Naive thymus-derived CD4-positive, alpha-beta T cell (primary cell): ENCODE measurements at places on chromosomes 16 and 17. TPM values are rescaled to one million over a fixed set of nuclear protein-coding genes. Genes with fewer than 3 reads are reported as not detected.

GRCh38 chr16:28288114-28288513, 4.2 kb upstream of the SBK1 start:
- H3K27me3 ChIP-seq: no peaks in the 10 kb centered on the region
- H3K4me1 ChIP-seq: peaks cover 32% of the 10 kb centered on the region
- no peaks in the 10 kb centered on the region for H3K36me3 ChIP-seq
- H3K27ac ChIP-seq: peak overlapping the region; percentile 18
- DNase-seq: no peak

- H3K27me3 ChIP-seq: no peaks in the 10 kb centered on the region
- peaks cover 4% of the 10 kb centered on the region for H3K4me1 ChIP-seq
- H3K4me3 ChIP-seq: no peak overlapping the region
- DNase-seq: no peak
These were observed 369.1 kb downstream of the XYLT1 start for GRCh38 chr16:17101646-17102045.

- no peak for DNase-seq
- no peaks in the 10 kb centered on the region for H3K4me1 ChIP-seq
- no peak overlapping the region for H3K4me3 ChIP-seq
These were observed 164.4 kb upstream of the TBX2 start for GRCh38 chr17:61235001-61235826.

- no peaks in the 10 kb centered on the region for H3K36me3 ChIP-seq
- H3K4me3 ChIP-seq: no peak overlapping the region
- no peaks in the 10 kb centered on the region for H3K4me1 ChIP-seq
- no peak for DNase-seq
- no peaks in the 10 kb centered on the region for H3K27me3 ChIP-seq
- no peak overlapping the region for H3K27ac ChIP-seq
These were observed 411.7 kb downstream of the HS3ST3B1 start for GRCh38 chr17:14712611-14713021.

- H3K27me3 ChIP-seq: no peaks in the 10 kb centered on the region
- DNase-seq: peak; percentile 50
- H3K36me3 ChIP-seq: no peaks in the 10 kb centered on the region
- H3K27ac ChIP-seq: peak overlapping the region; percentile 57
These were observed 193.6 kb downstream of the PARN start for GRCh38 chr16:14436401-14436955.

DNA sequence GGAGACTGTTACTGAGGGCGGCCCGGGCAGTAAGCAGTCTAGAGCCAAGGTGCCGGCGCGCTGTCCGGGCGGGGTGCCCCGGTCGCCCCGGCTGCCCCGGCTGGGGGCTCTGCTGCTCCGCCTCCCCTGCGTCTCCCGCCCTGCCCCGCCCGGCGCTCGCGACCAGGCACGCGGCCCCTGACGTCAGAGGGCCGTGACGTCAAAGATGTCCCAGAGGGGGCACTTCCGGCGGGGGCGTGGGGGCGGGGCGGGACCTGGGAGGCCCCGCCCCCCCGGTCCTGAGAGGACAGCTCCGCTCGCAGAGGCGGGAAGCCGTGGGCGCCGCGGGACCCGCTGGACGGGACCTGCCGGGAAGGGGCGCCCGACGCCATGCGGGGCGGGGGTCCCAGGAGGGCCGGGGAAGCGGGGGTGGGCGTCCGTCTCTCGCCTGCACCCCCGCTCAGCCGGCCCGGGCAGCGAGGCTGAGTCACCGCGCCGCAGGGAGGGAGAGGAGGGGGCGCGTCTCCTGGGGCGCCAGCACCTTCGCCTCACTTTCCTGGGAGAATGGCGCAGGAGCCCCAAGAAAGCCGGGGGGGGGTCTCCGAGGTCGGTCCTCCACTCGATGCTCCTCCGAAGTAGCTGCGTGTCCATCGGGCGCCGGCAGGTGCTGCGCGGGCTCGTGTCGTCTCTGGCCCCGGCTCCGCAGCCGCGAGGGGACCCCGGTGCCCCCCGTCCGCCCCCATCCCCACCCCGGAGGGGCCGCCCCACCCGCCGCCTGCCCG, 4.4 kb upstream of the HIC1 start:
- peak; percentile 67 for DNase-seq
- H3K36me3 ChIP-seq: no peaks in the 10 kb centered on the region
- peaks cover 22% of the 10 kb centered on the region for H3K4me1 ChIP-seq

GRCh38 chr16:6993544-6993943, 339.1 kb upstream of the RBFOX1 start:
- H3K4me3 ChIP-seq: no peak overlapping the region
- no peak for DNase-seq
- no peak overlapping the region for H3K27ac ChIP-seq
- H3K4me1 ChIP-seq: no peaks in the 10 kb centered on the region
- H3K27me3 ChIP-seq: no peaks in the 10 kb centered on the region

Gene EXOC3L1
- not detected for total RNA-seq

Gene JPH3
- not detected for total RNA-seq
